ENCODE measurements at places on chromosomes 6 and 20. TPM values are rescaled to one million over a fixed set of nuclear protein-coding genes. Genes with fewer than 3 reads are reported as not detected.

Gene MDFI
- 1.1 TPM for total RNA-seq

Gene APOBEC2
- not detected for total RNA-seq

Gene ZNF391
- total RNA-seq, result 0.23 TPM

Gene MUC21
- 0.03 TPM for total RNA-seq

Gene PLA2G7
- not detected for total RNA-seq

Gene GLP1R
- total RNA-seq, result not detected

Gene PRRT1
- 0.58 TPM for total RNA-seq

Gene GMEB2
- total RNA-seq, result 10.0 TPM

Gene HEY2
- total RNA-seq, result 0.03 TPM

Gene FLRT3
- total RNA-seq, result 2.4 TPM

Gene RUNX2
- total RNA-seq, result 1.4 TPM

Gene FNDC11
- 0.21 TPM for total RNA-seq

Gene KCNK5
- total RNA-seq, result 1.3 TPM

Gene HLA-DMA
- 3.0 TPM for total RNA-seq

Gene MUCL3
- total RNA-seq, result 0.10 TPM

Gene IL17F
- not detected for total RNA-seq

Gene HMGCLL1
- total RNA-seq, result 0.06 TPM

Gene OXT
- not detected for total RNA-seq

Gene FYN
- total RNA-seq, result 4.6 TPM

Gene ARMH2
- total RNA-seq, result not detected

Gene PRDM13
- total RNA-seq, result 1.3 TPM

Gene PPIL6
- total RNA-seq, result 3.4 TPM

Gene ECT2L
- total RNA-seq, result not detected

Gene FLOT1
- total RNA-seq, result 93.1 TPM

Gene SMPD2
- 14.5 TPM for total RNA-seq

Gene KCNK15
- 0.23 TPM for total RNA-seq

Gene ARG1
- not detected for total RNA-seq

Gene CLPSL1
- not detected for total RNA-seq

Gene CST1
- 2.1 TPM for total RNA-seq

Gene SLC35B3
- 6.9 TPM for total RNA-seq

Gene FNDC1
- total RNA-seq, result 0.09 TPM

Gene ZNF512B
- 13.7 TPM for total RNA-seq

Gene OSBPL2
- total RNA-seq, result 18.0 TPM

Gene ADGB
- total RNA-seq, result not detected

Gene SGK2
- total RNA-seq, result 6.4 TPM

Gene EDN3
- 2.9 TPM for total RNA-seq

Gene TMEM244
- not detected for total RNA-seq

Gene CASS4
- total RNA-seq, result not detected

Gene DDX43
- not detected for total RNA-seq

Gene PLEKHG1
- total RNA-seq, result 0.45 TPM

Gene CENPB
- total RNA-seq, result 127 TPM

Gene PM20D2
- 14.2 TPM for total RNA-seq

Gene ENPP5
- total RNA-seq, result not detected

Gene GRM1
- total RNA-seq, result 0.03 TPM

Gene EYS
- total RNA-seq, result 0.11 TPM

Gene SLC35D3
- total RNA-seq, result not detected

Gene ASIP
- not detected for total RNA-seq

Gene OPN5
- not detected for total RNA-seq

Gene CPNE5
- 0.18 TPM for total RNA-seq

Gene FAM209A
- 0.25 TPM for total RNA-seq

Gene CTCFL
- total RNA-seq, result 0.02 TPM

Gene PSORS1C2
- total RNA-seq, result not detected
